GDM1 (cell line): ENCODE measurements at places on chromosomes 12 and 14.

DNA sequence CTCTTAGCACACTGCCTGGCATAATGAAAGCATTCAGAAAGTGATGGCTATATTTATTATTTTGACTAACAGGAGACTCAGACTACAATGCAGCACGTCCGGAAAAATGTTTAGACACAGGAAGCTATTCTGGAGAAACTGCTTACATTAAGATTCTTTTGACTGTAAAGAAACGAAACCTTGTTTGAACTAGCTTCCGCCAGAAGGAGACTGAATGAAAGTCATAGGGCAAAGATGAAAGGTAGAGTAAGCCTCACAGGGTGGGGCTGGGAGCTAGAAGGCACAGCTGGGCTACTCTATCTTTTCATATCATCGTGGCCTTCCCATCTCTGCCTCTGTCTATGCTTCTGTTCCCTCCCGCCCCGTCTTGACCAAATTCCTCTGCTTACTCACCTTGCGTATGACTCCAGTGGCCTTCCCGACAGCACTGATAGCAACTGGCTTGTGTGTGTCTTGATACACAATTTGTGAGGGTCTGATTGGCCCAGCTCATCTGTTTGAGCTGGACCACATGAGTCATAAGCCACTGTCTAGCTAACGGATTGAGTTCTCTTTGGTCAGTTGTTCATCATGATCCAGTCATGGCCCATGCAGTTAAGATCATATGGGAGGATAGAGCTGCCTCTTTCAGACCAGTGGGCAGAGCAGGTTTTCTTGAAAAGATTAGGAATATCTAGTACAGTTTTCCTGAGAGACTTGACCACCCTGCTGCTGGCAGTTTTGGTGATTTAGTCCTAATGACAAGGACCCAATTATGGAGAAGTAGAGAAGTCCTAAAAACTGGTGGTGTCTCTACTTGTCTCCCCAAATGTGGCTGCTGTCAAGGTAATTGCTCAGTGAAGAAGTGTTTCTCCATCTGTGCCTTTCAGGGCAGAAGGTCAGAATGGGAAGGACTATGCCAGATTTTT lies 151.5 kb upstream of the SLC38A2 start:
- no peak for DNase-seq

DNA sequence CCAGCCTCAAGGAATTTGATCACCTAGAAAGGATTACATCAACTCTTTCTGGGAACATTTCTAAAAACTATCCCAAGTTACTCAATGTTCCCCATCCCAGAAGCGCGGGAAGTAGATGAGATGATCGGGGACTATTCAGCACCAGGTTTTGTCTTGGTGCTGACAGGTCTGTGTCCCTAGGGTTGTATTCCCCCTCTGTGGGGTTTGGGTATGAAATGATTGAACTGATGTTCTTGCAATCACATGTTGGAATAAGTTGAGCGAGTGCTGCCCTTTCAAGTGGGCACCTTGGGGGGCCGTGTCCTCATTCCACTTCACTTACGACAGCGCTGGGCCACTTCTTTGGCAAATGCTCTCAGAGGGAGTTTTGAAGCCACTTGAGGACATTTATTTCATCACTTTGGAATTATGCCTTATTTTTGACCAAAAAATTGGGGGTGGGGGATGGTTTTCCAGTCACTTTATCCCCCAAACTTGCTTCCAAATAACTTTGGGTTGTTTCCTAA lies 69.8 kb downstream of the RFX4 start:
- DNase-seq = no peak

- DNase-seq = no peak
Measured at GRCh38 chr12:105933671-105934665, 204.8 kb downstream of the NUAK1 start.

DNA sequence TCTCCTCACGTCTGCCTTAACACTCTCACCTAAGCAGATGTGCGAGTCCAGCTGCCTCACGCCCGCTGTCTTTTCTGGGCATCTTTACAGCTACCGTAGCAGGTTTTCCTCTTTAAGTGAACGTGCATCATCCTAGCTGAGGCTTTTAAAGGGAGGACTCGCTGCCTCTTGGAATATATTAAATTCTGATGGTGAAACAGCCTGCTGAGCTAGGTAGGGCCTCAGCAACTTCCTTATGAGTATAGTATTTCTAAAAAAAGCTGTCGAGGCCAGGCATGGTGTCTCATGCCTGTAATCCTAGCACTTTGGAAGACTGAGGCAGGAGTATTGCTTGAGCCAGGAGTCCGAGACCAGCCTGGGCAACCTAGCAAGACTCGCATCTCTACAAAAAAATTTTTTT lies 32.2 kb downstream of the TESC start:
- DNase-seq = no peak

DNA sequence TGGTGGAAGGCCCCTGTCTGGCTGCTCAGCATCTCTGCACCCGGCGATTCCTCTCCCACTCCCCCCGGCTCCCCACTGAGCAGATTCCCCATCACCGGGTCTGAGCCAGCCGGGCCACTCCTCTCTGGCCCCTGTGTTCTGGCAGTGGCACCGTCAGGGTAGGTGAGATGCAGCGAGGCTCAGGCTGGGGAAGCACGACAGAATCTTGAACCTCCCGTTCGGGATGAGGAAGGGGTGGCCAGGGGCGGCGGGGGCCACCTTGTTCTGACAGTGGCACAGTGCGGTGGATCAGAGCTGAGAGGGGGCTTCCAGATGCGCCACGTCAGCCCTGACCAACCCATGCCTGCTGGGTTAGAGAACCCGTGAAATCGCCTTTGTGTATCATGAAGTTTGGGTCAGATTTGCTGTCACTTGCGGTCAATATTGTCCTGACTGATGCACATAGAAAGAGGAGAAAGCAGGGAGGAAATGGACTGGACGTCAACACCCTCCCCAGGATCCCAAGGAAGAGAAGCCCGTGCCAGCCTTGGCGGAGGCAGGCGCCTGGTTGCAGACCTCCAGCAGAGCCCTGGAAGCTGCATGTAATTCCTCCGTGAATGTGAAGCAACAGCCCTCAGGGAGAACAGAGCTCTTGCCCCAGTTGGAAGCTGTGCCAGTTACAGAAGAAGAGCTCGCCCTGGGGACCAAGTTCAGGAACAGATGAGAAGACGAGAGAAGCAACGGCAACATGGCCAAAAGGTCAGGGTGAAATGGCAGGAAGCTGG lies 137.1 kb upstream of the SFSWAP start:
- no peak for DNase-seq

GRCh38 chr12:63023926-63024325 lies 89.0 kb upstream of the PPM1H start:
- no peak for DNase-seq

DNA sequence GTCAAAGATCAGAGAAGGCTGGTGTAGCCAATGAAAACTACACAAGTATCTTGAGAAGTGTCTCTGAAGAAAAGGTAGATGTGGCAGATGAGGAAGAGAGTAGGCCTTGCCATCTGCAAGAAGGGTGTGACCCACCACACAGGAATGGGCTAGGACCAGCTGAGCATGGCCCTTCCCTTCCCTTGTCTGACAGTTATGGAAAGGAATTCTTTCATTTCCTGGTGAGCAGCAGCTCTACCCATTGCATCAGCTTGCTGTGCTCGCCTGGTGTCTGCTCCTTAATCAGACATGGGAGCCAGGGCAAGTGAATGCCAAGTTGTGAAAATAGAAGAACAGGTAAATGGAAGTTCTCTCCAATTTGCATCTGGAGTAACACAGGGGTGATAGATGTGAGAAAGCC lies 145.2 kb upstream of the KRR1 start:
- DNase-seq = no peak

DNA sequence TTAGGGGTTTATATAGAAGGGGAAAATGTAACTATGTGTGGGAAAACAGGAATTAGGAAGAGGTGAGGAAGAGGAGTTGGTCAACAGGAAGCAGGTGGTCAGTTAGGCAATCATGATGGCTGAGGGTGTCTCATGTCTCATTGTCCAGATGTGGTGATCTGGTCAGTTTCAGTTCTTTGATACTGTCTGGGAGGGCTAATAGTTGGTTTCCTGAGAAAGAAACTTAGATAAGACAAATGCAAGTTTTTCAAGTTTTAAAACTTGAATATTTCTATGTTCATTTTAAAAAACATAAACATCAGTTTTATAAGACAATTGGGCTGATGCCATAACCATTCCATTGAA lies 1121.8 kb upstream of the USP15 start:
- DNase-seq = no peak

GRCh38 chr12:47819896-47820630 lies at the start of gene HDAC7:
HDAC7 (minus strand) TSS chr12:47819903; CDS start chr12:47819785, 118 bp downstream.
- DNase-seq = peak; percentile 69

- no peak for DNase-seq
Measured at GRCh38 chr12:127660961-127661360, 606.0 kb upstream of the TMEM132C start.

DNA sequence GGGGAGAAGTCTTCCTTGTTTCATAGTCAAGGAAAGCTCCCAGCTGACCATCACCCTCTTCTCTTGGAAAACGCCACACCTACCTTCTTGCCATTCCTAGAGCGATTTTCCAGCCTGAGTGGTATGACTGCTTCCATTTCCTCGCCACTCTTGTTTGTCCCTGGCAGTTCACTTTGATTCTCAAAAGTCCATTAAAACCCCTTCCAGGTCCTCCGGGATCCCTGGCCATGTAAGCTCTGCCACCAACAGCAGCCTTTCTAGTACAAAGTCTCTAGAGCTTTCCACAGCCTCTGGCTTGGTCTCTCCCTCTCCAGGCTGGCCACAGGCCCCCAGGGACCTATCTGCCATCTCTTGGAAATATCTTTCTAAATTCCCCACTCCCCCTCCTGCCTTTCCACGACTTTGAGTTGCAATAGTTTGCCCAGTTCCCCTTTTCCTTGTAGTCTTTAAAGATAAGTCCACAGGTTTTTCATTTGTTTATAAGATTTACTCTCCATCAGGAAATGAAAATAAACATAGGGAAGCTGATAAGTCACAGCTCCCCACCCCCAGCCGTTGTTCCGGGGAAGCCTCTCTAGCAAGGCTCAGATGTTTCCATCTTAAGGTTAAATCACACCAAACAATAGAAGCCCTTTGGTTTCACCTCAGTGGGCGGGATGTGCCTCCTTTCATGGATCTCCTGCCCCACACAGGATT lies 42.9 kb upstream of the SINHCAF start:
- DNase-seq = no peak

DNA sequence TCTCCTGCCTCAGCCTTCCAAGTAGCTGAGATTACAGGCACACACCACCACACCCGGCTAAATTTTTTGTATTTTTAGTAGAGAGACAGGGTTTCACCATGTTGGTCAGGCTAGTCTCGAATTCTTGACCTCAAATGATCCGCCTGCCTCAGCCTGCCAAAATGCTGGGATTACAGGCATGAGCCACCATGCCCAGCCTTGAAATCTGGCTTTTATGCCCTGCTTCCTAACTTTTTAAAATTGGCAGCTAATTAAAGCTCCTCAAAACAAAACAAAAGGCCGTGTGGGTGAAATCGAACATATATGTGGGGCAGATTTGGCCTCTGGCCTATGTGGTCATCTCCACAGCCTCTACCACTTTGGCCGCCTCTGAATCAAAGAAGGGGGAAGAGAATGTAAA lies 37.9 kb downstream of the KCTD10 start:
- no peak for DNase-seq

GRCh38 chr12:104524034-104524832 lies 67.5 kb downstream of the CHST11 start:
- DNase-seq = no peak

GRCh38 chr14:101821528-101821927 lies 60.0 kb downstream of the PPP2R5C start:
- DNase-seq = no peak

GRCh38 chr12:47035484-47035883 lies 43.9 kb upstream of the PCED1B start:
- no peak for DNase-seq

DNA sequence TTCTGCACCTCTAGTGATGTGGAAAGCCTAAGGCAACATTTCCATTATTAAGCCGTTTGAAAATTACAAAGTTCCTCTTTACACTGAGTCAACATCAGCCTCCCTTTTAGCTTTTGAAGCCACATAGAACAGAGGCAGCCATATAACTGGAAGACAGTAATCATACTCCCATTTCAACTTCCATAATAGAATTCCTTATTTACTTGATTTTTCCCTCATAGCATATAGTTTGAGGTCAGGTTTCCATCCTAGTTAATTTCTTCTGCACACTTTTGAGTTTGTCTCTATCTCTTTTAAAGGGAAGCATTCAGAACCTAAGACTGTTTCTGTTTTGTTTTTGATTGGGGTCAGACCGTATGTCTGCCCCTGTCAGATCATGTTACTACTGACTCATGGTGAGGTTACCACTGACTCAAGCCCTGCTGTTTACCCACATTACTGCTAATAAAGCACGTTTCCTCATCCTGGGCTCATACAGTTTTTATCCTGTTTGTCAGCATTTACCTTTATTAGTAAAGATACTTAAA lies 161.0 kb downstream of the SLC38A4 start:
- DNase-seq = peak; percentile 36

- no peak for DNase-seq
Measured at GRCh38 chr12:23617749-23618148, 331.7 kb downstream of the SOX5 start.

DNA sequence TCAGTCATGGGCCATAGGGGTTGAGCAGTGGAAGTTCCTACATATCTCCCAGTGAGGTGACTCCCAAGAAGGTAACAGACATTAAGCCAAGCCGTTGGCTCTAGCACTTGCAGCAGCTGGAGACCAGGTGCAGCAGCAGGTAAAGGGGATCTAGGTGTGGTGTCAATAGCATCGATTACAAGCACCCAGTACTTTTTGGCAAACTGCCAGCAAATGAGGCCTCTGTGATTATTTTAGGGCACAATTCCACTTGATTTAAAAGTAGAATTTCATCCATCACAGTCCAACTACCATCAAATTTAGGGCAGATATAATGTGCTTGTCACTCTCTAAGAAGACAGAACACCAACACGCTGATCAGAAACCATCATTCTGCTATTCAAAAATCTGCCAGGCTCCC lies 224.1 kb upstream of the EGLN3 start:
- no peak for DNase-seq

DNA sequence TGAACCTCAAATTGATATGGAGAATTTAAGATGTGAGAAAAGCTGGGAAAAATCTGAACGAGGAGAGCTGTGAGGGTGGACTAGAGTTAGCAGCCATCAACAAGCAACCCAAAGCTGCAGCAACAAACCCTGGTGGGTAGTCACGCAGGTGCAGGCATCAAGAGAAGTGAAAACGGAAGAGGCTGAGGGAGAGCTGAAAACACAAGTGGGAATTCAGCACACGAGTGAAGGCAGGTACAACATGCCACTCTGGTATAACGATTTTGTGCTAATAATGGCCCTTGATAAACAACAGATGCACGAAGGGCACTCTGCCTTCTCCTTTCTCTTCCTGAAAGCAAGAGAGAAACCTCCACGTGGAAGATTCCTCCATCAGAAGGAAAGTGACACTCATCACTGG lies 11.5 kb downstream of the TCL1B start:
- DNase-seq = no peak

- DNase-seq = no peak
Measured at GRCh38 chr12:122366685-122367475, 55.6 kb downstream of the CLIP1 start.

- no peak for DNase-seq
Measured at GRCh38 chr14:99300190-99300589, 28.2 kb upstream of the BCL11B start.

GRCh38 chr12:85836197-85837090 lies at the start of gene RASSF9:
RASSF9 (minus strand) TSS chr12:85836409; CDS start chr12:85836201, 208 bp downstream.
- no peak for DNase-seq
